Right ventricle myocardium superior (tissue), 1 donor: ENCODE measurements at places on chromosomes 6 and 20.

DNA sequence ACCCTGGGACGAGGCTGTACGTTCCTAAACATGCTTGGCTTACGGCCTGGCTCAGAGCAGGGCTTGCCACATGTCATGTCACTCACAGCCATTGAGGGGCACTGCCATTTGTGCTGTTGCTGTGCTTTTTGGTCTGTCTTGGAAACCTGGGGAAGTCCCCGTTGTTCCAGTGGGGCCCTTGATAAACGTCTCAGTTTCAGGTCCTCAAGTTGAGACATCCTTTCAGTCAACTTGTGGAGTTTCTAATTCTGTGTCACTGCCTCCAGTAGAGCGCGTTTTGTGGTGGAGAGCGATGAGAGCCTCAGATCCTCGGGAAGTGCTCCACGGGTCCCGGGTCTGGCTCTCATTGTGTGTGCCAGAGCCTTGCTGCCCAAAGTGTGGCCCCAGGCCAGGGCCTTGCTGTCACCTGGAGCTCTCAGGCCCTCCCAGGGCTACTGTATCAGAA lies 43.0 kb upstream of the CCR6 start:
- DNase-seq: no peak

GRCh38 chr6:13664703-13665352 lies 46.8 kb downstream of the RANBP9 start:
- DNase-seq: no peak

GRCh38 chr6:122714059-122714458 lies 65.5 kb upstream of the FABP7 start:
- DNase-seq: no peak

GRCh38 chr6:8476656-8477055 lies 41.3 kb upstream of the SLC35B3 start:
- DNase-seq: no peak

- no peak for DNase-seq
Measured at GRCh38 chr6:149248693-149249369, 68.7 kb upstream of the TAB2 start.

DNA sequence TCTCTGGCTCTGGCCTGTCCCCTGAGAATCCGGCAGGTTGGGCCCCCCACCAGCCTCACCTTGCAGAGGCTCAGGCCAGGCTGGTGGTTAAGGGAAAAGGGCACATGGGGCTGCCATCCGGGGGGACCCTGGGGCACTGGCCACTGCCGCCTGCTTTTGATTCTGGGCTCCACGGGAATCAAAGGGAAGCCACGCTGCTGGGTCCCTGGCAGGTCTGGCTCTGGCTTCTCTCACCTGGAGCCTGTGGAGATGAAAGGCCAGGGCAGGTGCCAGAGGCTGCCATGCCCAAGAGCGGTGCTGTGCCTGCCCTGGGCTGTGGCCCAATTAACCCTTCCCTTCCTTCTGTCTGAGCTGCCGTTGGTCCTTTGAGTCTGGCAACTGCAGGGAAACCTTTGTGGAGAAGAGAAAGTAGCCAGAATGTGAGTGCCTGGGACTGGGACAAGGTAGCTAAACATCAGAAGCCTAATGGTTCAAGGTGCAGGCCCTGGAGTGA lies 9.4 kb upstream of the CDH22 start:
- no peak for DNase-seq

DNA sequence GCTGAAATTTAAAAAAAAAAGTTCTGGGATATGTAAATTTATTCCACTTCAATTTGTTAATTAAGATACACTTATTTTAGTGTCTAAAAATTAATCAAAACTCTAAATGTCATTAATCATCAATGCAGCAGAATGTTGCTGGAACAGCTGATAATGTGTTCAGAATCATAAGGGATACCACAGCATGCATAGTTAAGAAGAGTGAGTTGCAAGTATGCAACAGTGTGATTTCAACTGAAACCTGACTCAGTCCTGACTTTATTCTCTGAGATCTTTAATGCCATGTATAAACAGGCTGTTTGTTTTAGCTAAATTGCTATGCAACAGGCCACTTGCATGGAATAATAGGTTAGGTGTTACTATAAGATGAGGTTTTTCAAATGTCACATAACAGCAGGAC lies 1.4 kb downstream of the GRIK2 start:
- DNase-seq: no peak

DNA sequence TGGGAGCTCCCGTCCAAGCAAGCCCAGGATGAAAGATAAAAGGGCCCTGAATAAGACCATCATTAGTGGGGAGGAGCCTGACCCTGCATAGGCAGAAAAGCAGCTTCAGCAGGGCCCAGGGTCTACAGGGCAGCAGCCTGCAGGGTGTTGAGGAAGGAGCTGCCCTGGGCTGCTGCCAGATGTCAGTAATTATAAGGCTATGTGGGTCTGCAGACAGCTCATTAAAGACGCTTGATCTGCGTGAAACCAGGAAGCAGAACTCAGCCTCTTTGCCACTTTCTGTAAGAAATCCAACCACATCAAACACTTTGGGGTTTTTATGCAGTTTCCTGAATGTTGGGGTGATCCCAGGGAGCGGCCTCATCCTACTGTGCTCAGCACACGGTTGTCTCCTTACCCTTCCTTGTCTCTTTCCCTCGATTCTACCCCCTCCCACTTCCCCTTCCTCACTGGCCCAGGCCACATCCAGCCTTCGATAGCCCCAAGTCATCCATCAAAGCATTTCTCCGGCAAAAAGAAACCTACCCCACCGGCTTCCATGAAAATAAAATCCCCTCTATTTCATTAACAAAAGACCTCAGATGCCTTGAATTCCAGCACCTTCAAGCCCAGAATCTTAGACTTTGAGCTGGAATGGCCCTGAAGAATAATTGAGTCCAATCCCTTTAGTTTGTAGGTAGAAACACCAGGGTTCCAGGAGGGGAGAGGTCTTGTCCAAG lies 1.0 kb upstream of the TGM6 start:
- DNase-seq: no peak

- no peak for DNase-seq
Measured at GRCh38 chr20:4067600-4068261, 52.4 kb upstream of the RNF24 start.

- DNase-seq: no peak
Measured at GRCh38 chr6:45692021-45692420, 314.3 kb upstream of the SUPT3H start.

GRCh38 chr6:14468647-14469321 lies 351.2 kb downstream of the CD83 start:
- DNase-seq: no peak

DNA sequence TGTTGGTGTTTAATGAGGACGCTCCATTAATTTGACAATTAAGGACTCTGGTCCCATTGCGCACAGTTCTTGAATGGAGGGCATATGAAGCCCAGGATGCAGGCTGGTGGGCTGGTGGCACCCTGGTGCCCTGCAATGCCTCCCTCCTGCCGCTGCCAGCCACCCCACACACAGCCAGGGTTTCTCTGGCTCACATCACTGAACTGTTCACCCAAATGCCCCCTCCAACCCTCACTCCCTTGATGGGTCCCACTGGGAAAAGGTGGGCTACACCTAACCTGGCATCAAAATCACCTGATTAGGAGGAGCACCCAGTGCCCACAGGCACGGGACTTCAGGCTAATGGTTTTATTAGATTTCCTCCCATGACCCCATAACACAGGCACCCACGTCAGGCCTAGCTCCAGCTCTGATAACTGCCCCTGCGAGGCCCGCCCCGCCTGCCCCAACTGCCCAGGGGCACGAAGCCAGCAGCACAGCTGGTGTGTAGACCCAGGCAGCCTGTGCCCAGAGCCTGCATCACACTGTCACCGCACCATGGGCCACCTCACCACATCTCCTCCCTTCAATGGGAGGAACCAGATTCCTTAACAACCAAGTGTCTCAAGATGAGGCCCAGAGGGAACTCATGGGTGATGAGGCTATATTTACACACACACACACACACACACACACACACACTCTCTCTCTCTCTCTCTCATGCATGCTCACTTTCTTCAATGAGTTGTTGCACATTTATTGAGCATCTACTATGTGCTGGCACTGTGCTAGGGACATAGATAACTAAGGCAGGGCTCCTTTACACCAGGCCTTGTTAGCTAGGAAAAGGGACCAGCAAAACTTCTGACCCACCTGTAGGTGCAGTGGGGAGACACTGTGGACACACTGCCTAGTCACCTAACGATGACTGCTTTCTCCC lies 107.3 kb downstream of the NOL4L start:
- no peak for DNase-seq

GRCh38 chr6:14706378-14706929 lies 539.4 kb upstream of the JARID2 start:
- DNase-seq: peak; percentile 55

- DNase-seq: no peak
Measured at GRCh38 chr6:157727629-157728182, 95.3 kb upstream of the SNX9 start.
